ENCODE measurements at places on chromosomes 4 and X.
A peak's percentile ranks its signal among the peaks of the same experiment; 100 is the strongest.

DNA sequence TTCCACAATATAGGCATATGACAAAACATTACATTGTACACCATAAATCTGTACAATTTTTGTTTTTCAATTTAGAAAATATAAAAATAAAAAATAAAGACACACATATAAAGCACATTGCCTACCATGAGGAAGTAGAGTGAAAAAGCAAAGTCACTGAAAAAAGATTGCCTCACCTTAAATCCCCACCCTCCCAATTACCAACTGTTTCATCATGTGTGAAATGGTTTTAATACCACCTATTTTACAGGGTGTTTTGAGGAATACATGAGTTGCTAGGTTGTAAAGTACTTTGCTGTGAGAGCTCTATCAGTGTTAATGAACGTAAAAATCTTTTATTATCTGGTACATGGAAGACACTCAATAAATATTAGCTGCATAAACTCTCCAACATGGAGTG is 373.6 kb upstream of the NDST3 start:
- no peak for DNase-seq

GRCh38 chrX:13661735-13662288 is 8.9 kb downstream of the TCEANC start:
- no peak for DNase-seq

DNA sequence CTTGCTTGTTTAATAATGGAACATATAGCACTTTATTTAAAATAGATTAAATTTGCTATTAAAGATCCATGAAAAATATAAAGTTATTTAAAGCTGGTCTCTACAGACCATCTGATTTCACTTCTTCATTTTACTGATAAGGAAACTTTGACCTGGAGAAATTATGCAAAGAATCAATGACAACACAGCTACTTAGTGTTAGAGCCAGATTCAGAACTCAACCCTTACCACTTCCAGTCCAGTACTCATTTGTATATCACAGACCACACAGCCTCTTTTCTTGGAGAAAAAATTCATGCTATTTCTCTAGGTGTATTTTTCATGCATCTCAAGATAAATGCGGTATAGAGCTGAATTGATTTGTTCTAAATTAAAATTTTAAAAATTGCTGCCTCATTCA is 34.0 kb downstream of the WDFY3 start:
- DNase-seq, result no peak

GRCh38 chrX:19372170-19372546 is 28.4 kb downstream of the PDHA1 start:
- peak; percentile 57 for DNase-seq

DNA sequence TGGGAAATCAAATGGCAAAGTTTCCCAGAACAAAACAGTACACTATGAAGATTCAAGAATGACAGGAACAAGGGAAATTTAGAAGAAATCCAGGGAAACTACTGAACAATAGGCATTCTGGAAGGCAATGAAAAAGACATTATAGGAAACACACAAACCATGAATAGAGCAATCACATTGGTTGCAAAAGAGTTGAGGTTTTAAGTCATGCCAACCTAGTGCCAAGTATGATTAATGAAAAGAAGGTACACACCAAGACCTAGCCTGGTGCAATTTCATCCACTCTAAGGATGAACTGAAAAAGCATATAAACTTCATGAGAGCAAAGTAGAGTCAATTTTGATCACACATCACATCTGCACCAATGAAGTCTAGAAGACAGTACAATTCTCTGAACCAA is 326.9 kb downstream of the PDHA2 start:
- DNase-seq, result no peak

DNA sequence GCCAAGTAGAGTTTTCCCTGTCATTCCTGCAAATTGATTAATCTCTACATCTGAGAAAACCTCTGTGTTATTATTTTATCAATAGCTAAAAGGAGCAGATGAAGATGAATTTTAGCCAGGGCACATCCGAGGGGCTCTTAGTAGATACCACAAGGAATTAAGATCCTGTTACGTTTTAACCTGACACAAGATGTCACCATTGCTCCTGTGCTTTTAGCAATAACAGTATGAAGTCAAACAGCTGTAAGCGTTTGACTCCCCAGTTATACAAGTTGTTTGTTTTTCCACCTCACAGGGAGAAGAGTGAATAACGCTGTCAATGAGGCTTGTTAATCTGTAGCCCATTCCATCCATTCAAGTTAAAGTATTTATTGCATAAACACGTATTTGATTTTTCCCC is 76.0 kb upstream of the AP1S2 start:
- no peak for DNase-seq

GRCh38 chr4:26766141-26766540 is 94.5 kb upstream of the STIM2 start:
- DNase-seq, result no peak

- no peak for DNase-seq
Measured at GRCh38 chrX:72360326-72360725, 54.6 kb upstream of the CITED1 start.

DNA sequence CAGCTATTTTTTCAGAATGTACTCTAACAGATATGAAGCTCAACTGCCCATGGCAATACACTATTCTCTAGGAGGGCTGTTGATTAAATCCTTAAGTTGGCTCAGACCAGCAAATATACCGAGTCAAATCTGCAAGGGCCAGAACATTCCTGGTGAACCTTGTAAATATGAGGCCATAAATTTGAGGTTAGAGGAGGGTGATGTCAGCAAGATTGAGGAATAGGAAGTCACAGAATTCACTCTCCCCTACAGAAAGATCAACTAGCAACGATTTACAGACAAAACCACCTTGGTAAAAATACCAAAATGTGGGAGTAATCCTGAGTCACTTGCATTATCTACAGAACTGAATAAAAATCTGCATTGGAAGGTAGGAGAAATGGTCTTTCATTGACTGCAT is 399.3 kb downstream of the GPM6A start:
- DNase-seq, result no peak

GRCh38 chr4:127870281-127870680 is 10.4 kb upstream of the PLK4 start:
- no peak for DNase-seq

DNA sequence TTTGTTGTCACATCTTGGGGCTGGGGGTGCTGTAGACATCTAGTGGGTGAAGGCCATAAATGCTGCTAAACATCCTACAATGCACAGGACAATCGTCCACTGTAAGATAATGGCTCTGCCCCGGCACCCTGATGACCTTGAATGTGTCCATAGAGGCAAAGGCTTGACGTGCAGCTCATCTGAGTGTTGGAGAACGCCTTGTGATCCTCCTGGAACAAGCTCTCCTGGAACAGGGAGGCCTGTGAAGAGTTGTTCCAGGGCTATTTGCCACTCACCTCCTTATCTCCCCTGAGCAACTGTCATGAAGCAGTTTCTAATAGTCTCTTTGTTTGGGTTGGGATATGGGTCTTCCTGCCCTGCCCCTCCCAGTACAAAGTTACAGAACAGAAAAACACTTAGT is 15.2 kb upstream of the PCYT1B start:
- no peak for DNase-seq

DNA sequence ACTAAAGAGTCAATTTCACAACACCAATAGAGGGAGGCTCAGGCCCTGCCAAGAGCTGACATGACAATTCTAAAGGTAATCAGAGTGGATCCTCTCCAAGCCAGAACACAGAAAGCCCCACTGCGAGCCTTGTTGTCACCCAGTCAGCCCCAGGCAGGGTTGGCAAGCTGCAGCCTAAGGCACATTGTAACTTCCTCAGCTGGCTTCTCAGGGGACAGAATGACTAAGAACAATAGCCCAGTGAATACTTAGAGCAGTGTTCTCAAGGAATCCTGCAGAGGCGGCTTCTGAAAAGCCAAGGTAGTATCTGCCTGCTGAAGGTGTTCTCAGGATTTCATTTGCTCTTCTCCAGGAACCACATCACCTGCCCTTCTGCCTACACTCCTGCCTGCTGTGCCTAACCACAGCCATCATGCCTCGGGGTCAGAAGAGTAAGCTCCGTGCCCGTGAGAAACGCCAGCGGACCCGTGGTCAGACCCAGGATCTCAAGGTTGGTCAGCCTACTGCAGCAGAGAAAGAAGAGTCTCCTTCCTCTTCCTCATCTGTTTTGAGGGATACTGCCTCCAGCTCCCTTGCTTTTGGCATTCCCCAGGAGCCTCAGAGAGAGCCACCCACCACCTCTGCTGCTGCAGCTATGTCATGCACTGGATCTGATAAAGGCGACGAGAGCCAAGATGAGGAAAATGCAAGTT is at the start of gene MAGEB4:
MAGEB4 (plus strand) TSS at position 277 of the 692 bp plus-strand sequence; CDS start at position 413, 136 bp downstream.
- no peak for DNase-seq

DNA sequence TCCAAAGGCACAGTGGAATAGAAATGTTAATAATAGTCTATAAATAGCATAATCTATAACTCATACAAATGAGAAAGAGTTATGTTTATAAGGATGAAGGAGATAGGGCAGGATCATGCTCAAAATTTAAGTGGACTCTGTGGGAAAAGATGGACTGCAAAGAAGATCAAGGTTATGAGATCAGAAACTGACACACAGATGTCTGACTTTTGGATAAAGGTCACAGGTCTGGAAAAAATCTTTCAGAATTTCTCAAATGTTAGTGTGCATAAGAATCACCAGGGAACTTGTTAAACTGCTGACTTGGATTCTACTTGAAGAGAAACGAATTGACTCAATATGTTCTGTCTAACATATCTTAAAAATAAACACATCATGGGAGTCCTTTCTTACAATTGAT is 104.1 kb downstream of the FSTL5 start:
- DNase-seq, result no peak

- no peak for DNase-seq
Measured at GRCh38 chrX:5683996-5684395, 544.7 kb downstream of the NLGN4X start.

GRCh38 chr4:184280591-184281071 is 63.0 kb upstream of the ENPP6 start:
- DNase-seq, result no peak

- DNase-seq, result no peak
Measured at GRCh38 chr4:94635177-94635576, 122.6 kb upstream of the BMPR1B start.

- DNase-seq, result no peak
Measured at GRCh38 chr4:5750946-5751665, 40.1 kb downstream of the EVC start.

DNA sequence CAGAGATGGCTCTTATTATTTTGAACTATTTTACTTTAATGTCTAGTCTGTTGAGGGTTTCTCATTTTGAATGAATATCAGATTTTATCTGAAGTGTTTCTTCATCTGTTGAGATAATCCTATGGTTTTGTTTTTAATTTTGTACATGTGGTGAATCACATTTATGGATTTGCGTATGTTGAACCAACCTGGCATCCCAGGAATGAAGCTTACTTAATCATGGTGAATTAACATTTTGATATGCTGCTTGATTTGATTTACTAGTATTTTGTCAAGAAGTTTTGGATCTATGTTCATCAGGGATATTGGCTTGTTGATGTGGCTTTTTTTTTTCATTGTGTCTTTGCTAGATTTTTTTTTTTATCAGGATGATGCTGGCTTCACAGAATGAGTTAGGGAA is 2390.9 kb downstream of the PCDH7 start:
- DNase-seq, result no peak

DNA sequence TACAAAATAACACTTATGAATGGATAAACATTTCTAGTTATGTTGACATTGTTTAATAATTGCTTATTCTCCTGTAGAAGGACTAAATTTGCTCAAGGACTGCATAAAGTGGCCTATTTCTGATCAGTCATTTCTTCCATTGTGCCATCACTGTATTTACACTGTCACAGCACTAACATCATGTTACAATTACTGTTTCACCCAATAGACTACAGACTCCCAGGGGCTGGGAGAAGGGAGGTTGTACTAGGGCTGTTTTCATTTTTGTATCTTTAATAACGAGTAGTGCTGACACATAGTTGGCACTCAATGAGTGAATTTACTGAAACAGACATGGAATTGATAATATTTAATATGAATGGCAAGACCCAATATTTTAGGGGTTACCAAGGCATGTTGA is 139.5 kb downstream of the SLC10A7 start:
- DNase-seq, result no peak

GRCh38 chr4:19748519-19749479 is 502.9 kb upstream of the SLIT2 start:
- no peak for DNase-seq

GRCh38 chr4:112279025-112279881 is 6.5 kb downstream of the TIFA start:
- no peak for DNase-seq

DNA sequence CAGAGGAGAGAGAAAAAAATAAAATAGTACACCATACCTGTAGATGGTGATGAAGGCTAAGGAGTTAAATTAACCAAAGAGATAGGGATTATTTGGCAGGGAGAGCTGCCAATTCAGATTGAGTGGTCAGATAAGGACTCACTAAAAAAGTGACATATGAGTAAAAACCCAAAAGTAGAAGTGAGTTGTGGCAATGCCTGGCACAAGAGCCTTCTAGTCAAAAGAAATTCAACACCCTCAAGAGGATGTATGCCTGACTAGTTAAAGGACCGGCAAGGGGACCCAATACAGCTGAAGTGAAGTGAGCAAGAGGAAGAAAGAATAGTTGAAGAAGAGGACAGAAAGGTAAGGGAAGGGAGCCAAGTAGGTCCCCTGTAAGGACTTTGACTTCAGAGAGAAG is 34.9 kb downstream of the ELF2 start:
- no peak for DNase-seq

GRCh38 chr4:8270912-8271815 is 1.6 kb downstream of the HTRA3 start:
- no peak for DNase-seq

GRCh38 chr4:68433582-68433981 is 13.7 kb upstream of the TMPRSS11E start:
- DNase-seq, result no peak

GRCh38 chr4:1200425-1201035 is 28.1 kb upstream of the SPON2 start:
- DNase-seq, result no peak

- DNase-seq, result no peak
Measured at GRCh38 chr4:153257151-153257620, 52.9 kb downstream of the TRIM2 start.

DNA sequence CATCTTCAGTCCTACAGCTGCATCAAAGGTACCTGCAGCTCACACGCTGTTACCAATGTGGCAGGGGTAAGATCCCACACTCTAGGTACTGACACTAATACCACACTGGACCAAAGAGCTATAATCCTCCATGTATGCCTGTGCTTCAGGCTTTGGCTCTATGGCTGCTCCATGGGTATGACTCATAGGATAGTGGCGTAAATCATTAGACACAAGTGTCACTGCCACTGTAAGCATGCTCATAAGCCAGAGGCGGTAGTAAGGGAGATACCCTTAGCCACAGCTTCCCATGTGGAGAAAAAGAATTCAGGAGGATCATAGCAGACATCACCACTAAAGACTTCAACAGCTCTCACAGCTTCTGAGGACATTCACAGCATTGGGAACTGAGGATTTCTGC is 287.5 kb downstream of the ACTRT1 start:
- DNase-seq, result no peak

DNA sequence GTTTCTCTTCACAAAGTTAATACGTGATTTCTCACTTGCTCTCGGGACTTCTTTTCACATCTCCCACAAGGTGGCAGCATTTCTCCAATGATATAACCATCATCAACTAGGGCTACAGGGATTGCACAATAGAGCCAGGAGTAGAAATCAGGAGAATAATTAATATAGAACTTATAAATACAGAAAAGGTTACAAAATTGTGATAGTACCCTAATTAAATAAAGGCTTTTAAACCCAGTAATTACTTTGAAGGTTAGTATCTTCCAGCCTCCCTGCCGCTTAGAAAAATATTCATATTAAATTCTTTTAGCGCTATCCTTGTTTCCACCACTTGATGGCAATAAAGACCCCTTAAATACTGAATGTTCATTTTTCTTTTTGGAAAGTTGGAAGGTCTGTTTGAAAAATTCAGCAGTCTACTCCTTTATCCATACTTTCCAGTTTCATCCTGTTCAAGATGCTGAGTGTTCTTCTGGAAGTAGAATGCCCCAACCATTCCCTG is 65.8 kb downstream of the RASGEF1B start:
- DNase-seq, result peak; percentile 37

GRCh38 chr4:151359576-151359975 is 34.2 kb upstream of the SH3D19 start:
- no peak for DNase-seq

Data from activated gamma-delta T cell treated with Interleukin-2 at 50 U/mL for 16 hours (primary cell).